Adrenal gland (tissue), 19 donors: ENCODE measurements at places on chromosomes 12 and 14.

GRCh38 chr12:132055535-132056096, 88.5 kb downstream of the DDX51 start:
- no peak for DNase-seq

DNA sequence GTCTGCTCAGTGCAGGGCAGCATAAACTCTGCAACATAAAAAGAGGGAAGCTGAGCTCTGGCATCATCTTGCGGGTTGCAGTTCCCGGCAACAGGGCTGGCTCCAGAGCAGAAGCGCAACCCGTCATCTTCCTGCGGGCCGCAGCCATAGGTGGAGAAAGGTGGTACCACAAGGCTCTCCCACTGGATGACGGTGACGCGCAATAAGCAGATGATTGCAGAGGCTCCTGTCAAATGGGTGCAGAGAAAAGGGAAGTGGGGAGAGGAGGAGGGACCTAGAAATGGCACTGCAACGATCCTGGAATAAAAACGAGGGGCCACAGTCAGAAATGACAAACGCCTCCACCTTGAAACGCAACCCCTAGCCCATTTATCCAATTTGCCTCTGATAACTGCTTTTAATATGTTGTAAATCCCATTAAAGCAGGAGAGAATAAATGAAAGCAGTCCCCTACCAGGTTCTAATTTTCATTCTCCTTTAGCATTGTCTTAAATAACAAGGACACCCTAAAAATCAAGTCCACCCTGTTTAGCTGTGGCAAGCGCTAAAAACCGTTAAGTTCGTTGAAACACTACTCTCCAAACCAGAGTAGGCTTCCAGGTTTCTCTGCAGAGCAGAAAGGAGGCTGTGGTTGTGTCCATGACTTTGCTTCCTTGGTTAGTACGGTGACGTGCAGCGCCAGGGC, 30.9 kb upstream of the TUBA1C start:
- DNase-seq, result peak; percentile 52

DNA sequence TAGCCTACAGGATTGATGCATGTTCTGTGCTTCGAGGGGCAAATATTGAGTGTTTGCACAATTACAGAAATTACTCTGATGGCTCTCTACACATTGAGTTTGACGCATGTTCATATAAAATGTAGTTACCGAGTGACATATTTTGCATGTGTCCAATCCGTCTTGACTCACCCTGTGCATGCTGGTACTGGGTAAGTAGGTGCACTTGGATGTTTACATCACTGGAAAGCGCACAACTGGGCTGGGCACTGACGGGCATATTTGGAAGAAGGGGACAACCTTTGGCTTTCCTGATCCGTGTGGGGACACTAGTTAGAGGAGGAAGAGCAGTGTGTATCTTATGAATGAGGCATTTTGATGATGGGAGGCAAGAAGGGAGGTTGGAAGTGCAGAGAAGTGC, 4.9 kb upstream of the KRT6A start:
- DNase-seq, result no peak

DNA sequence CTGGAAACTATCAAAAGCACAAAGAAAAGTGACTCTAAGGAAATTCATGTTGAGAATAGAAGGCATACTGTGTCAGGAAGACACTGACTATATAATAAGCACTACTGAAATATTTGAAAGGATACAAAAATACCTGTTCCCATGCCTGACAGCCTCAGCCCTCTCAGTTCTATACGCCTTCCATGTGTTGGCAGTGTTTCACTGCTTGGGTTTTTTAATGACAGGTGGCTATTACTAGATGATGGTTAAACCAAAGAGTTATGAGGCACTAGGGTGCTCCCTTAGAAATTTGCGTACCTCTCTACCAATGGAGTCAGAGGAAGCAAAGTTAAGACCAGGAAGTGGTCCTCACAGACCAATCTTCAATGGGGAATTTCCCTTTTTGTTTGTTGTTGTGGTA, 25.6 kb upstream of the SLC5A8 start:
- no peak for DNase-seq

DNA sequence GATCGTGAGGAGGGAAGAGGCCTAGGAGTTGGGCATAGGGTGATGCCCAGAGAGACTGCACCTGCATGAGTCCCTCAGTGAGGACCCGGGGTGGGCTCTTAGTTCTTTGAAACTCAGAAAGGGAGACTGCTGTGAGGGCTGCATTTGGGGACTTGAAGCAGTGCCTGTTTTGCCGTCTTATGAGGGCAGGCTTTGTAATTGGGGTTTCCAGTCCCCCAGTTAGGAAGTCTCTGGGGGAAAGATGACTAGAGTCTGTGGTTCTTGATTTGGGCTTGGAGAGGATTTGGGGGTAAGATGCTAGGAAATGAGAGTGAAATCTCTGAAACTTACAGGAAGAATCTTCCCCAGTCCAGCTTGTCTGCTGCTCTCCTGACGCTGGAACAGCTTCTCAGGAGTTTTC, 99.6 kb downstream of the ARF6 start:
- no peak for DNase-seq

GRCh38 chr12:130102266-130102665, 60.0 kb upstream of the FZD10 start:
- DNase-seq, result no peak

DNA sequence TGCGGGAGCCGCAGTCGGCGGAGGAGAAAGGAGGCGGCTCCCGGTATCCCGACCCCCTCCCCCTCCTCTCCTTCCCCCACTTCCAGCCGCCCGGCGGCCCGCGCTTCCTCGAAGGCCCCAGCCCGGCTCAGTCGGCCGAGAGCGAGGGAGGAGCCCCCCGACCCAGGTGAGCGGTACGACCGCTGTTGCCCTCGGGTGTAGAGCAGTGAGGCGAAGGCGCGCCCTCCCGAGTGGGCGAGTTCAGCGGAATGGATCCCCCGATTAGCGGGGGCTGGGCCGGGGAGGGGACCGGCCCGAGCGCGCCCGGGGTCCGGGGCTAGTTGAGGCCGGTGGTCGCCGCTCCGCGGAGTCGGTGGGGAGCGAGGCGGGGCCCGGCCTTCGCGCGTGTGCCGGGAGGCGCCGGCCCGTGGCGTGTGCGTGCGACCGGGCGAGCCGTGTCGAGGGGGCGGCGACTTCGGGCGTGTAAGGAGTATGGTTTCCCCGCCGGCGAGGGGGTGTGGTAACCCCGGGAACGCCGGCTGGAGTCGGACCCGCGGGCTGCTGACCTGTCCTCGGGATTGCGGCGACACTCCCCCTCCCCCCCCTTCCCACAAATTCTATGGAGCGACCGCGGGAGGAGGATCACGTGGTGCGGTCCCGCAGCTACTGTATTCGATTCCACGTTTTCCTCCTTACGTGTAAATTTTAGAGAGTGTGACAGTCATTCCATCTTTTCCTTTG, 501 bp downstream of the RIMKLB start:
- peak; percentile 70 for DNase-seq

GRCh38 chr12:19236656-19237055, 107.1 kb downstream of the PLEKHA5 start:
- DNase-seq, result no peak

- peak; percentile 51 for DNase-seq
Observed at GRCh38 chr12:109153821-109154441, 37.5 kb downstream of the ACACB start.

GRCh38 chr14:81268016-81268416, 47.3 kb upstream of the GTF2A1 start:
- DNase-seq, result no peak

DNA sequence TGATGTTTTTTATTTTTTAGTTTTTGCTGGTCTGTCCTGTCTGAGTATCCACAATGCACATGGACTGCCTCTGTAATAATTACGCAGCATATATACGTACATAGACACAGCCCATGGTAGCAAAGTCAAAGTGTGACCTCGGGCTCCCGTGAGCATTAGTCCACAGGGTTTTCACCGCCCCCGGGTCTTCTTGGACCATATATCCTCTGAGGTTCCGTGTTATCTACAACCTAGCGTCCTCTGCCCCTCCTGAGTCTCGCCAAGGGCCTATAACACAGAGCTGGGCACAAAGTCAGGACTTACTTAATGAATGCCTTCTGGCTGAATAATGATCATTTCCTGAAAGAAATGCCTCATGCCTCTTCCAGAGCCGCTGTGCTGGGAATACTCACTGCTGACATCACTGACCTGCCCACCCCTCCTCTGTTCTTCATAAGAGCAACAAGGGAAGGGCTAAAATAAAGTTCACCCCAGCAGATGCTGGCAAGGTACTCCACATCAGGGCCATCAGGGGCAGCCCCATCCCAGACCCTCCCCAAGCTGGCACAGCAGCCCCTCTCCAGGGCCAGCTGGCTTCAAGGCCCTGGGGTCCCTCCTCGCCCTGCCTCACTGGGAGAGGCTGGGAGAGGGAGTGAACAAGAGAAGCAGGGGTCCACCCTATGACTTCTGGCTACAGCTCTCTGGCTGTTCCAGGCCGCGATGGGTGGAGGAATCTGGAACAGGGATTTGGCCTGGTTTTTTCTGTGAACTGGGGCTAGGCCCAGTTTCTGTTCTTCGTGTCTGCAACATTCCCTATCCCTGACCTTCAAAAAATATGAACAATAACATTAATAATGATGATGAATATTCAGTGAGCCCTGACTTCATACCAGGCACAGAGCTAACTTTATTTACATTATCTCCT, 7.9 kb downstream of the HDAC7 start:
- peak; percentile 82 for DNase-seq

GRCh38 chr12:54141431-54142113, 47.2 kb downstream of the SMUG1 start:
- DNase-seq, result no peak

- no peak for DNase-seq
Observed at GRCh38 chr12:19263672-19264071, 134.1 kb downstream of the PLEKHA5 start.

GRCh38 chr14:99413172-99413571, 67.5 kb downstream of the SETD3 start:
- DNase-seq, result no peak

- no peak for DNase-seq
Observed at GRCh38 chr14:64737391-64738280, 33.4 kb downstream of the PLEKHG3 start.

DNA sequence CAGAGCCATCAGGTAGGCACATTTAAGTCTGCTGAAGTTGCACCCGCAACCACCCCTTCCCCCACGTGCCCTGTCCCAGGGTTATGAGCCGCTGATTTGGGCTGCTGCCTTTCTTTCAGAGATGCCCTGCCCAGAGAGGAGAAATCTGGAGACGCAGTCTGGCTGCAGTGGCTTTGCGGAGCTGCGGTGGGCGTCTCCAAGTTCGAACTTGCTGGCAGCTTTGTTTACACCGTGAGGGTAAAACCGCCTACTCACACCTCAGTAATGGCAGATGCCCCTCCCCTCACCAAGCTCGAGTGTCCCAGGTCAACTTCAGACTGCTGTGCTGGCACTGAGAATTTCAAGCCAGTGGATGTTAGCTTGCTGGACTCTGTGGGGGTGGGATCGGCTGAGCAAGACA, 14.7 kb downstream of the PTCSC3 start:
- no peak for DNase-seq

DNA sequence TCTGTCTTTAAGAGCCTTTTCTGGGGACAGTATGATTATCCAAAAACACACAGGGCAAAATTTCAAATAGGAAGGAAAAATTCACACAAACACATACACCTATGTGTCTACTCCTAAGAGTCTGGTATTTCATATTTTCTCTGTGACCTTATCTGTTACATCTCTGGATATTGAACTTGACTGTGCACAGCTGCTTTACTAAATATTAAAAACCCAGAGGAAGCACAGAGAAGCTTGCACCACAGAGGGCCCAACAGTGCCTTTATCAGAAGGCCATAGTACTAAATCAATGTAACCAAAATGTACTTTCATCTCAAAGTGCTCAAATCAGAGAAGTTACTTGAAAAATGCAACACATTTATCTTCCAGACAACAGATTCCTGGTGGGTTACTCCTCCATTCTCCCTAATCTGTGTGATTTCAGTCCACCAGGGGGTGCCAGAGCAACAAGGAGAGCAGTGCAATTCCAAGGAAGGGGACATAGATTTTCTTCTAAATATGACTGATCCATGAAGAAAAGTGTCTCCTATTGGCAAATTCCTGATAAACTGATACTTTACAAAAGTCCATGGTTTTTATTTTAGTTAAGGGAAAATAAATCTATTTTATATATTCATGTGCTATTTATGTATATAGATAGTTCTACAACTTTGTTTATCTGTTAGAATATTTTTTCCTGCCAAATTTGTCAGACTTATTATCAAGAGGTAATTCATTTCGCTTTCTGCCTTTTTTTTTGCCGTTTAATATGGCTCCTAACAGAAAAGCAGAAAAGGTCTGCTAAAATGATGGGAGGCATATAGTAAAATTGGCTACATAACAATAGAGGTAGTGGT, 617.6 kb downstream of the LRFN5 start:
- peak; percentile 55 for DNase-seq

DNA sequence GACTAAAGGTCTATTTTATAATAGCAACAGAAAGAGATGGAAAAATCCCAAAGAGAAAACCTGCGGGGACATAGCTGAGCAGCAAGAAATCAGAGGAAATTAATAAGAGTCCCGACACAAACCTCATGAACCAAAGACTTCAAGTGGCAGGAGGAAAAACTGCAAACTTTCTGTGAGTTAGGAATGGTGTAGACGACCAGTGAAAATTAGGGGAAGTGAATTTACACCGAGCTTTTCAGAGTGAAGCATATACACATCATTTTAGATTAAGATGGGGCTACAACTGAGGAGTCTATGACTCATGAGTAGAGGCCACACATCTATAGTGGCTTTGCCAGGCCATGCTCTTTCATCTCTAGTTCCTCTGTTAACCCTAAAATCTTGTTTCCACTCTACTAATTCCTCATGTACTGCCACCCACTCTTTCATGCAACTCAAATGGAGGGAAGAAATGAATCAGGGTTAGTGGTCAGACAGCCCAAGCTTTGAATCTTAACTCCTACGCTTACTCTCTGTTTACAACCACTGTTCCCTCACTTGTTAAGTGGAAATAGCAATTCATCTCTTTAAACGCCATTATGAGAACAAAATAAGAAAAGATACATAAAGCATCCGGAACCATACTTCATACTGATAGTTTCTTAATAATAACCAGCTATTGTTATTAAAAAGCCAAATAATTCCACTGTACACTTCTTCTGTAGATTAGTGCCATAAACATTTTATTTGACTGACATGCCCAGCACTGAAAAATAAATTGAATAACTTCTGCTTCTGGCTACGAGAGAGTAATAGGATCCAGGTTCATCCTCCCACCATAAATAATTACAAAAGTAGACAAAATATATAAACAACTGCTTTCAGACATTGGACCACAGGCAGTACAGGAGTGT, 219.3 kb downstream of the RMST start:
- no peak for DNase-seq

- no peak for DNase-seq
Observed at GRCh38 chr12:77947330-77947729, 116.6 kb downstream of the NAV3 start.

DNA sequence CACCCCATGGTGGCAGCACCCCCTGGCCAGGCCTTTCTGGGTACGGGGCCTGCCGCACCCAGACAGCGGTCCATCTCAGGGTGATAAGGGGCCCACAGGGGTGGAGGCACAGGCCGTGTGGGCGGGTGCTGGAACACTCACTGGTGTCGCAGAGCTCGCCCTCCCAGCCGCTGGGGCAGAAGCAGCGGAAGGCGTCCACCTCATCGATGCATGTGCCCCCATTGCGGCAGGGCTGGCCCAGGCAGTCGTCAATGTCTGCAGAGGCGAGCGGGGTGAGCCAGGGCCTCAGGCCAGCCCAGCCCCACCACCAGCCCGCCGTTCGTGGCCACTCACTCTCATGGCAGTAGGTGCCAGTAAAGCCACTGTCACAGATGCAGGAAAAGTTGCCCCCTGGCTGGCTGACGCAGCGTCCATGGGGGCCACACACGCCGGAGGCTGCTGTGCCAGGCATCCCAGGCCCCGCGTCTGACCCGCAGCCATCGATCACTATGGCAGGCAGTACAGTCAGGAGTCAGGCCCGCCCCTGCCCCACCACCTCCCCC, 19.9 kb downstream of the JAG2 start:
- no peak for DNase-seq

GRCh38 chr14:69945912-69946311, 66.7 kb downstream of the SMOC1 start:
- no peak for DNase-seq
